SK-MEL-5 (cell line): ENCODE measurements at places on chromosomes 3 and 15. TPM values are rescaled to one million over a fixed set of nuclear protein-coding genes. Genes with fewer than 3 reads are reported as not detected.
A peak's percentile ranks its signal among the peaks of the same experiment; 100 is the strongest.

KIF23 gene
- total RNA-seq = 61.8 and 63.0 TPM in 2 replicates

GRCh38 chr15:59691194-59691805 lies 2.2 kb upstream of the BNIP2 start:
- peak; percentile 66 for DNase-seq

THAP10 gene
- 0.48 and 0.80 TPM in 2 replicates for total RNA-seq

GRCh38 chr3:138594150-138594934 lies at the start of gene CEP70:
Gene CEP70, minus strand, starts transcription at chr3:138594260. Its CDS starts 21,333 bp downstream, at chr3:138572927.
- peak; percentile 95 for DNase-seq

GRCh38 chr3:139234491-139234890 lies 109.3 kb upstream of the MRPS22 start:
- DNase-seq = no peak

DNA sequence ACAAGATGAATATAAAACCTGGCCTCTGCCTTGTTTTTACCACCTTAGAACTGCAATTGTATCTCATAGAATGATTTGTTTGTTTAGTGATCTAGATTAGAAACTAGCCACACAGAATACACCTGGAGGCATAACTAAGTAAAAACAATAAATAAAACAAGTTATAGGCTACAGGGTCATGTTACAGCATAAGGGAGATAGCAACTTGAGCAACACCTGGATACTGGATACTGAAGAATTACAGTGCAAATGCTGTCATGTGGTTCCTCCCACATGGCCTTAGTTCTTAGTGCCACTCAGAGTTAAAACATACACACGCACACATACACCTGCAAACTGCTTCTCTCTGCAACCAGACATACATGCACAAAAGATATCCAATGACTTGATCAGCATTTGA lies 563.4 kb upstream of the DPPA4 start:
- no peak for DNase-seq

LMLN gene
- 5.7 and 6.5 TPM in 2 replicates for total RNA-seq

SH3GL3 gene
- total RNA-seq = not detected in 2 replicates

DNA sequence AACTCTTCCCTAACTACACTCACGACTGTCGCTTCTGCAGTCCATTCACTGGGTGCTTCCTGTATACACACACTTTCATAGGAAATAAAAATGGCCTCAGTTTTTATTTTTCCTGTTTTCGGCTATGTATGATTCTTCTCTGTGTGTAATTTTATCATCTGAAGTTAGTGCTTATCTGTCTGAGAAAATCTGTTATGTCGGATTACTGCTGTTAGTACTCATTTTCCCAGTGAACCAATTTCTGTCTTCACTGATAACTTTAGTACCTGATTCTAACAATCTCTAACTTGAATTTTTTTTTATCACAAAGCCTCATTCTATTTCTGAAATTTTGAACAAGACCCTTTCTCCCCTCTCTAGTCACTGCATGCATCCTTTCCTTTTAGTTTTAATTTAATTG lies 20.9 kb downstream of the RAB5A start:
- no peak for DNase-seq

GP5 gene
- not detected in 2 replicates for total RNA-seq

GOLGA8Q gene
- 0.13 and 0.16 TPM in 2 replicates for total RNA-seq

POU1F1 gene
- not detected in 2 replicates for total RNA-seq

GRCh38 chr3:32569540-32570420 lies 878 bp downstream of the DYNC1LI1 start:
- DNase-seq = peak; percentile 52

DNA sequence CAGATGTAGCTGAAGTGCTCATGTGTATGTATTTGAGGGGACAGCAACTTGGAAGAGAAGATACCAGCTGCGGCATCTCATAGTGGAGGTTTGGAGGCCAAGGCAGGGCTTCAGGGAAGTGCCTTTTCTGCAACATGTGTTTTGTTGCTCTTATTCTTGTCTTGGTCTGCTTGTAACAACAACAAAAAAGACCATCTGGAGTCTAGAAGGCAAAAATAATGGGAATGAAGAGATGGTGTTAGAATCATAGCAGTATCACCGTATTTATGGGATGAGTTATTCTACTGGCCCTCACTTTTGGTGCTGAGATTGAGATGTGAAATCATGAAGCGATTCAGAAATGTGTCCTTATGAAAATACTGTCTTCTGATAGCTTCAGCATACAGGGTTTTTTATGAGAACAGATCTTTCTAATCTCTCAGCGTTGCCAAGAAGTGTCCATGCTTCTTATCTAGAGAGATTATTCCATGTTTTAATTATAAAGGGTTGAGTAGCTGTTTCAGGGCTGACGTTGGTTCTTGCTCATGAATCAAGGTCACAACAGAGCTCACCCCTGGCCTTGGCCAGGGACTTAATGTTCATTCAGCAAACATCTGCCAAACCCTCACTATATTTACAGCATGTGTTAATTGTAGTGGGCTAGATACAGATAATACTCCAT lies 58.0 kb downstream of the ITPR1 start:
- no peak for DNase-seq

CLRN1 gene
- not detected in 2 replicates for total RNA-seq
